ENCODE measurements at places on chromosomes 12 and 14.

DNA sequence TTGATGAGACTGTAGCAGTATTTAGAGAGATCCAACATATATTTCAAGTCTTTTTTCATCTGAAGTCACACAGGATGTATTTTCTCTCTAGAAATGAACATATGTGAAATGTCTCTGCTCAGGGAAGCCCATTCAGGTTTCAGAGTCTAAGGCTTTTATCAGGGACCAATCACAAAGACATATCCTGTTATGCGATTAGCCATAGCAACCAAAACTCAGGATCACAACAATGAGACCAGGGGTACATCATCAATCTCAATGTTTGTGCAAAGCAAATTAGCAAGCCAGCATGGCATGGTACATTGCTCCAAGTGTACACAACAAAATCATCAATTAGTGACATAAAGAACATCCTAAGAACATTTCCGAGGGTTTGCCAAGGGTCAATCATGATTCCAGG is 99.2 kb upstream of the AMN1 start:
- no peak for DNase-seq

DNA sequence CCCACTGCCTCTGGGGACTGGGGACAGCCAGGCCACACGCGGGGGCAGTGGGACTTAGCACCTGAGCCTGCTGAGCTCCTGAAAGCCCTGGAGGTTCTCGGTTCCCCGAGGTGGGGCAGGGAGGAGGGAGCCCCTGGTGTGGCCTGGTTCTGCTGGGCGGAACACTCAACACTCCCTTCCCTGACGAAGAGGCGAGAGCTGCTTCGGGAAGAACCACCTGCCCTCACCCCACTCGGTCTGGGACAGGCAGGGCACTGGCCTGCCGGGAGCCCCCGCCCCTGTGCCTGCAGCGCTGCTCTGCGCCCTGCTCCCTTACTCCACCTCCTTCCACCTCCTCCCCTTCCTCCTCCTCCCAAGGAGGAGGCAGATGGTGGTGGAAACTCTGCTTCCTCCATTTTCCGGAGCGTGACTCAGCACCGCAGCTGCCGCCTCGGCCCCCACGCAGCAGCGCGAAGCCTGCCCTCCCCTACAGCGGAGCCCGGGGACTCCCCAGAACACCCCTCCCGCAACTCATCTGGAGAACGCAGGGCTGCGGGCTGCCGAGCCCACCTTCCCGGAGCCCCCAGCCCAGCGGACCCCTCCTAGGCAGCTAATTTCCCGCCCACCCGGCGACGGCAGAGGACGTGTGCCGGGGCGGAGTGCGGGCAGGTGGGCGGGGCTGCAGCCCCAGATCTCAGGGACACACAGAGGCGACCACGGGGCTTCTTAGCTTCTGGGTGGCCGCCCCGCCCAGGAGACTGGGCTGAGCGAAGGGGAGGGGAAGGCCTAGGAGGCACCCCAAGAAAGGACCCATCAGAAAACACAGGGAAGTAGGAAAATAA is 11.7 kb upstream of the INF2 start:
- DNase-seq: peak; percentile 65

GRCh38 chr14:104665657-104666522 is 23.5 kb upstream of the INF2 start:
- DNase-seq: no peak

DNA sequence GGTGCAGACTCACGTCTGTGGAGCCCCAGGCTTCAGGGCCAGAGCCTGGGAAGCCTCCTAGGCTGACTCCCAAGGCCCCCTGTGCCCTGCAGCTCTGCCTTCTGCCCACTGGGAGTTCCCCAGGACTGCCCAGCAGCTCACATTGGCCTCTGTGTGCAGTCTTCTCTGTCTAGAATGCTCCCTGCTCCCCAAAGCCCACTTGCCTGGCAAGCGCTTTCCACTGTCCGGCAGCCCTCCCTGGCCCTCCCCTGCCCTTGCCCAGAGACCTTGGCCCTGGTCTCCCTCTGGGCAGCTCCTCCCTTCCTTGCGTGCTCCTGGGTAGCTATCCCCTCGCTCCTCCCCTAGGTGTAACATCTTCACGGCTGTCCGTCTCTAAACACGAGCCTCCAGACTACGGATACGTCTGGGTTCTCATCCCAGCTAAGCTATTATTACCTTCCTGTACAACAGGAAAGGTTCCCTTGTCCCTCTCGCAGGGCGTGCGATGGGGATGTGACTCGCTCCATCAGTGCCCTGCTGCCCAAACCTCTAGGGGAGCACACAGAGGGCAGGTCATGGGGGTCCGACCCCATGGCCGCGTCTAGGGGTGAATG is 325.5 kb upstream of the RTL1 start:
- no peak for DNase-seq

GRCh38 chr12:100234591-100235304 is 32.1 kb downstream of the DEPDC4 start:
- no peak for DNase-seq

DNA sequence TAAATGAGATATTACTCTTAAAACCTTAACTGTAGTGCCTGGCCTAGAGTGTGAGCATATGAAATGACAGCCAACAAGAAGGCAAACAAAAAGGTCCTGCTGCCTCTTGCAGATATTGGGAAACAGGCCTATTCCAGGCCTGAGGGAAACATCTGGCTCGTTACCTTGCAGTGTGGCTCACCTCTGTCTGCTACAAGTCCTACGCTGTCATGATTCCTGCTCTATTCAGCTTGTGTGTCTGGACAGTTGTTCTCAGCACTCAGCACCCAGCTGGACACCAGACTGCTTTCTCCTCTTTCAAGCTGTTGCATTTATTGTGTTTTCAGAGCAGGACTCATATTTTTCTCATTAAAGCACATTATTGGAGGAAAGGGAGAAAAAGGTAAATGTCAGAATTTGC is 113.5 kb downstream of the TMTC2 start:
- no peak for DNase-seq

DNA sequence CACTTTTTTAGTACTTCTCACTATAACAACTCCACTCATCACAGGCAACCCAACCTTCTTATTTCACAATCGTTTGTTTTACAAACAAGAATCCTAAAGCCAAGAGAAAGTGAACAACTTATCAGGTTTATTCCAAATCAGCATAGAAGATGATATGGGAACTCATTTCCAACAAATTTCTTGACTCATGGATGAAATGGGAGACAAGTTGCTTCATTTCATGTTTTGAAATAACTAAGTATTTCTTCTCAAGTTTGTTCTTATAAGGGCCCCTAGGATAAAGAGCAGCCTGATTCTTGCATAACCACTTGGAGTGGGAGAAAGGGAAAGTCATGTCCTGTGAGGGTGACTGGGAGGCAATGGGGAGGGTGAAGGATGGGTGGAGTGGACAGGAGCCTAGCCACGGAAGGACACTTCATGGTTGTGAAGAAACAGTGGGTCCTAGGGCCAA is 168.3 kb downstream of the DUSP6 start:
- no peak for DNase-seq

GRCh38 chr14:33052943-33053342 is 114.3 kb downstream of the NPAS3 start:
- no peak for DNase-seq

GRCh38 chr12:124519746-124520145 is 47.7 kb downstream of the NCOR2 start:
- DNase-seq: no peak

DNA sequence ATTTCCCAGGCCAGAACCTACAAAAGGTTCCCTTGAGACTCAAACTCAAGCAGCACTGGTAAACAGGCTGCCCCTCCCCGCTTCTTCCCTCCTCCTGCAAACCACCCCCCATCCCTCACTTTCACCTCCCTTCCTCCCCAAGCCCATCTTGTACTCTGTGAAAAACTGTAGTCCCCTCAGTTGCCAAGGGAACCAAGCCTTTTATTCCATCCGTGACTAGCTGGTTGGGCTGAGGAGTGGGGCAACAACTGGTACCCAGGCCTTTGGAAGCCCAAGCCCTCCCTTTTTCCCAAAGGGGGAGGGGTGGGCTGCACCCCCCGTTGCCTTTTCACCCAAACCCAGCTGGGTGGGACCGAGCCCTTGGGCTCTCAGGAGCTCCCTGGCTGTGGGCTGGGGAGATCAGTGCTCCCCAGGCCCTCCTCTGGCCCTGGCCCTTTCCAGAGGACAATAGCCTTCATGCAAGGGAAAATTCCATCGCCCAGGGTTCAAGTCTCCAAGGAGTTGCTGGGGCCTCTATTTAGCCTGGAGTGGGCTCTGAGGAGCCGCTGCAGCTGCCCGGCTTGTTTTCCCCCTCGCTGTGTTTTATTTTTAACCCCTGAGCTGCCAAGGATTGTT is 61.9 kb downstream of the ZFP36L1 start:
- no peak for DNase-seq

All from GF-D8 (cell line).